CD8-positive, alpha-beta memory T cell (primary cell): ENCODE measurements at places on chromosomes 7 and 10.

- DNase-seq, result no peak
- no peaks in the 10 kb centered on the region for H3K27me3 ChIP-seq
- H3K4me3 ChIP-seq, result peak overlapping the region; percentile 5
- H3K4me1 ChIP-seq, result peaks cover 86% of the 10 kb centered on the region
- peaks cover 3% of the 10 kb centered on the region for H3K36me3 ChIP-seq
- H3K27ac ChIP-seq, result peak overlapping the region; percentile 5
Observed at GRCh38 chr7:130947792-130948580, 214.0 kb upstream of the KLF14 start.

- H3K4me3 ChIP-seq, result no peak overlapping the region
- no peak for DNase-seq
- H3K4me1 ChIP-seq, result peaks cover 6% of the 10 kb centered on the region
- no peak overlapping the region for H3K27ac ChIP-seq
- no peaks in the 10 kb centered on the region for H3K27me3 ChIP-seq
- H3K36me3 ChIP-seq, result no peaks in the 10 kb centered on the region
Observed at GRCh38 chr7:36958111-36958733, 233.9 kb upstream of the AOAH start.

- no peak for DNase-seq
- H3K4me3 ChIP-seq, result no peak overlapping the region
- H3K27ac ChIP-seq, result no peak overlapping the region
- H3K4me1 ChIP-seq, result no peaks in the 10 kb centered on the region
- H3K27me3 ChIP-seq, result no peaks in the 10 kb centered on the region
Observed at GRCh38 chr7:34831436-34831835, 173.4 kb downstream of the NPSR1 start.

DNA sequence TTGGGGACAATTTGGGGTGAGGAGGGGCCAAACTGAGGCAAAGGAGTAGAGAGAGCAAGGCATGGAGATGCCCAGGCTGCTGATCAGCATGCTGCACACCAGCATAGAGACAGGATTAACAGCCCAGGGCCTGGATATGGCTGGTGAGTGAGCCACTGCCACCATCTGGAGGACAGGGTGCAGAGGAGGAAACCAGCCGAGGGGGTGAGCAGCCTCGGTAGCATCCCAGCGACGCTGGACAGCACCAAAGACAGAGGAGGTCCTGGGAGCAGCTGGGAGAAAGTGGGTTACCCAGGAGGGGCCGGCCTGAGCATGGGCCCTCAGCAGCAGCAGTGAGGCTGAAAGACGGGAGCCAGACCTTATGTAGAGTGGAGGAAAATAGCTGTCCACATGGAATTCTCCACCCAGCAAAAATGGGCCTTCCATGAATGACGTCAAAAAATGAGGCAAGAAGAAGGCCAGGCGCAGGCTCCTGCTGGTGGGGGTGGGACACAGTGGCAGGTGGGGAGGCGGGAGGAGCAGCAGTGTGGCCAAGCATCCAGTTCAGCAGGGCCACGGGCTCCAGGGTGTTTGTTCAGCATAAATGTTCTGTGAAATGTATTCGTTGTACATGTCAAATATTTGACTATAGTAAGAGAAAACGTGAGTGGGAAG lies 16.7 kb downstream of the RET start:
- no peak overlapping the region for H3K4me3 ChIP-seq
- H3K36me3 ChIP-seq, result no peaks in the 10 kb centered on the region
- no peaks in the 10 kb centered on the region for H3K4me1 ChIP-seq
- H3K27ac ChIP-seq, result no peak overlapping the region

DNA sequence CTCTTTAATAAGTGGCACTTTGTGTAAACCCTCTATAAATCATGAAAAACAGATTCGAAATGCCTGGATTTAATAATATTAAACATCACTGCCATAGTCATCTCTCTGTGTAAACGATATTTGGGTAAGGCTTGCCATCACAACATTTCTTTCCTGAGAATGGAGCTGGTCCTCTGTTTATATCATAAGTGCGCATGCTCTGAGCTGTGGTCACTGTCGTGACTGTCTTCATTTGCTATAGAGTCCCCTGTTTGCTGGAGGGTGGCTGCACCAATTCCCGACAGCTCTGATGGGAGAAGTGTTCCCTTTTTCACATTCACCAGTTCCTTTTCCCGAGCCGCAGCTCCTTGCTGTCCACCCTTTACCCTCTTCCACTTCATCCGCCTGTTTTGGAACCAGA lies 50.4 kb upstream of the AGMO start:
- no peak overlapping the region for H3K4me3 ChIP-seq
- H3K4me1 ChIP-seq, result no peaks in the 10 kb centered on the region
- no peaks in the 10 kb centered on the region for H3K36me3 ChIP-seq
- no peak for DNase-seq

GRCh38 chr10:110430340-110431273 lies 67.1 kb upstream of the DUSP5 start:
- H3K27ac ChIP-seq, result no peak overlapping the region
- H3K36me3 ChIP-seq, result no peaks in the 10 kb centered on the region
- H3K27me3 ChIP-seq, result no peaks in the 10 kb centered on the region
- H3K4me1 ChIP-seq, result peaks cover 4% of the 10 kb centered on the region
- no peak overlapping the region for H3K4me3 ChIP-seq
- peak; percentile 23 for DNase-seq

DNA sequence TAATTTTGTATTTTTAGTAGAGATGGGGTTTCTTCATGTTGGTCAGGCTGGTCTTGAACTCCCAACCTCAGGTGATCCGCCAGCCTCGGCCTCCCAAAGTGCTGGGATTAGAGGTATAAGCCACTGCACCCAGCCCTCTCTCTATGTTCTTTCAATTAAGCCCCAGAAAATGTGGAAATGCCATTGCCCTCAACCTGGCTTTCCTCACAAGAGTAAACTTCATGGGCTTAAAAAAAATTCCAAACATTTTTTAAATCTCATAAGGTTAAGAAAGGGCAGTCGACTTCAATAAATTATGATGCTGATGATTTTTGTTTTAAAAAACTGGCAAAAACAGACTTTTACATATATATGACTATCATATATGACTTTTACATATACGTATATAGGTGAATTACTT lies 107.6 kb downstream of the TES start:
- DNase-seq, result no peak
- no peaks in the 10 kb centered on the region for H3K4me1 ChIP-seq
- no peak overlapping the region for H3K4me3 ChIP-seq
- H3K36me3 ChIP-seq, result no peaks in the 10 kb centered on the region
- H3K27me3 ChIP-seq, result no peaks in the 10 kb centered on the region

DNA sequence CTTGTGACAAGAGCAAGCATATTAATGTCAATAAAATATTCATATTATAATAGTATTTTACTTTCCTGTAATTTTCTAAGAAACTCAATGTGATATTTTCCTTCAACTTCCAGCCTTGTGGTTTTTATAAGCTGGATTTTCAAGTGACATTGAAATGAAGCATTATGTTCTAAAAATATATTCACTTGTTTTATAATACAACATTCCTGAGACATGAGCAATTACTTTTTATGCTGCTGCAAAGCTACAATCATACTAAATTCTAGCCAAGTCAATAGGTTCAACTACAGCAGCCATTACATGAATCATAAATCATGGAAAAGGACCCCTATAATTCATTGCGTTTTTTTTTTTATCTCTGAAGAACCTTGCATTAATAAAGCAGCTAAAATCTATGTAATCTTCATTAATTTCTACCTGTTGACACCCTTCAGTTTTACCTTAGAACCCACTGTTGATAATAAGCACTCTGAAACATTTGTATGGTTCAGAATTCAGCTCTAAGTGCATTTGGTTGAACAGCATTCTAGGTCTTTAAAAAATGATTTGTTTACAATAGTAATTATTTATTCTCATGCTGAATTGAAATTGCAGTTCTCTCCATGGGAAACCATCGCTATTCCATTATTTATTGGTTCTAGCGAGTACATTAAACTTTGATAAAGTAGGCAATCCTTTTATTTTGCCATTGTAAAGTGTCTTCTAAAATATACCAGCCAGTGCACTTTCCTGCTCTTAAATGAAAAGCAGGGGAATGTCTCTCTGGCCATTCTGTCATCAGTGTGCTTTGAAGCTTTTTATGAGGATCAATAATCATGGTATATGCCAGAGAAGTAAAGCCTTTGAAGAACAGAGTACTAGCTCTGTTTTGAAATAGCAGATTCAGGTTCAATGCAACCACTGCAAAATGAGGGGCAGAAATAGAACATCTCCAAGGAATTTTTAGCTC lies 132.6 kb downstream of the GNAT3 start:
- H3K27me3 ChIP-seq, result no peaks in the 10 kb centered on the region
- H3K4me1 ChIP-seq, result no peaks in the 10 kb centered on the region
- H3K36me3 ChIP-seq, result no peaks in the 10 kb centered on the region
- H3K27ac ChIP-seq, result no peak overlapping the region
- no peak overlapping the region for H3K4me3 ChIP-seq
- DNase-seq, result no peak

- H3K4me1 ChIP-seq, result no peaks in the 10 kb centered on the region
- no peaks in the 10 kb centered on the region for H3K27me3 ChIP-seq
- H3K4me3 ChIP-seq, result no peak overlapping the region
- DNase-seq, result no peak
Observed at GRCh38 chr10:50894312-50894711, 8.9 kb upstream of the A1CF start.

DNA sequence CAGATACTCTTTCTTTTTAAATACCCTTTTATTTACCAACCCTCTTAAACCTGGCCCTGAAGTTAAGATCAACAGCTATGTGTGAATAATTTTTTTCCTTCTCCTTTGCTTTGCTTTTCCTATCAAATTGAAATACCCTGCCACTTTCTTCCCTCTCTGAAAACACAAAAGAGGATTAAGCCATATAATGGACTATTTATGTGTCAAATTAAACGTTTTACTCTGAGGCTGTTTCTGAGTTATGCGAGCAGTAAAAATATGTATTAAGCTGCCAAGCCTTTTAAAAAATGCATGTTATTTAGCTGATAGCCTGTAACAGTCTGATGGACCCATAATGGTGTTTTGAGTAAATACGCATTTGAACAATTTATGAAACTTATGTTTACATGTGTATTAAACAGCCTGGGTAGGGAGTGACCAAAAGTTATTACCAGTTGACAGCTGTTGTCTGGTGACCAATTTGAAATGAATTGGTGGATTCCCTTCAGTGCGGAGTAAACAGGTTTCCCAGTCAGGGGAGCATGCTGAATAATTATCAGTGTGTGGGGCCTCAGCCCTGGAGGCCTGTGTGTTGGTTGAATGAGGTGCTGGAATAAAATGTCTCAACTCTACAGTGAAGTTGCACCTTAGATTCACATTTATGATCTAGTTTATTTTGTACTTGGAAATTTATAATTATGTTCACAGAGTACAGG lies 89.6 kb downstream of the AUTS2 start:
- H3K36me3 ChIP-seq, result no peaks in the 10 kb centered on the region
- H3K4me1 ChIP-seq, result no peaks in the 10 kb centered on the region
- no peaks in the 10 kb centered on the region for H3K27me3 ChIP-seq
- H3K4me3 ChIP-seq, result no peak overlapping the region
- H3K27ac ChIP-seq, result no peak overlapping the region
